ENCODE measurements at places on chromosomes 3 and 15.

DNA sequence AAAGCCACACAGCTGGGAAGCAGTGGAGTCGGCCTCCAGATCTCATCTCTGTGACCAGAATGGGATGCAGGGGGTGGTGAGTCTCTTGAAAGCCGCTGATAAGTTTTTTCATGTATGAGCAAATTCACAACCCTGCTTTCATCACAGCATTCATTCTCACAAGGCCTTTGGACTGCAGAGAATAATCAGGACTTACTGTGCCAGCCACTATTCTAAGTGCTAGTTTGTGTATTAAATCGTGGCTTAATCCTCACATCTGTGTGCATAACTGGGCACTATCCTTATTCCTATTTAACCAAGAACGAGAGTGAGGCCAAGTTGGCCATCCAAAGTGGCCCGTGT is 64.2 kb upstream of the POLG start:
- DNase-seq: no peak

DNA sequence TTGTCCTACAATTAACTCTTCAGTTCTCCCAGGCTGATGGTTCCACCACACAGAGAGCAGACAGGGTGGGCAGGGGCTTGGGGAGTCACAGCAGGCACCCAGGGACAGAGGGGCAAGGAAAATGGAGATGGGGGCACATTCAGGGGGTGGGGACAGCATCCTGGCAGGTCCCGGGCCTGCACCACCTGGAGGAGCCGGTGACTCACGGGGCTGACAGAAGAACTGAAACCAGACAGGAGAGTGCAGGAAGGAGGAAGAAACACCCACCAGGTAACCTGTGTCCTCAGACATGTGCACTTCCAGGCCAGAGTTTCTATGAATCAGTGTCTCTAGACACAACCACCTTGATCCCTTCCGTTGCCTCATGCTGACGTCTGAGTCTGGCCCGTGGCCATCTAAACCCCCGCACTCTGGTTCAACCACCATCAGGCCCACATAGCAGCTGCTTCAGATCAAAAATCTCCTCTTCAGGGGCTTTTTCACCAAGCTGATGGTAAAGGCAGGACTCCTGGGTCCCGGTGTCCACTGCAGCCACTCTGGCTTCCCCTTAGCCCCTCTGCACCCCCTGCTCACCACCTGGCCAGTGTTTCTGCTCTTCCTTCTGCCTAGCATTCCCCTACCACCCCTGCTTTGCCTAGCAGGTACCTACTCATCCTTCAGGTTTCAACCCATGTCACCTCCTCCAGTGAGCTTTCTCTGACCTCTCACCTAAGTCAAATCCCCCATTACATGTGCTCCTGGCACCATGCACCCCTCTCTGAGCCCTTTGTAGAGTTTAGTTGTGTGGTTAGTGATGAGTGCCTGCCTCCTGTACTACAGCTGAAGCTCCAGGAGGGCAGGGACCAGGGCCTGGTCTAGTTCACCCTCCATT is 16.5 kb upstream of the CYP11A1 start:
- no peak for DNase-seq

- peak; percentile 2 for DNase-seq
These were observed 950 bp upstream of the CNTN4 start for GRCh38 chr3:2097641-2098191.

DNA sequence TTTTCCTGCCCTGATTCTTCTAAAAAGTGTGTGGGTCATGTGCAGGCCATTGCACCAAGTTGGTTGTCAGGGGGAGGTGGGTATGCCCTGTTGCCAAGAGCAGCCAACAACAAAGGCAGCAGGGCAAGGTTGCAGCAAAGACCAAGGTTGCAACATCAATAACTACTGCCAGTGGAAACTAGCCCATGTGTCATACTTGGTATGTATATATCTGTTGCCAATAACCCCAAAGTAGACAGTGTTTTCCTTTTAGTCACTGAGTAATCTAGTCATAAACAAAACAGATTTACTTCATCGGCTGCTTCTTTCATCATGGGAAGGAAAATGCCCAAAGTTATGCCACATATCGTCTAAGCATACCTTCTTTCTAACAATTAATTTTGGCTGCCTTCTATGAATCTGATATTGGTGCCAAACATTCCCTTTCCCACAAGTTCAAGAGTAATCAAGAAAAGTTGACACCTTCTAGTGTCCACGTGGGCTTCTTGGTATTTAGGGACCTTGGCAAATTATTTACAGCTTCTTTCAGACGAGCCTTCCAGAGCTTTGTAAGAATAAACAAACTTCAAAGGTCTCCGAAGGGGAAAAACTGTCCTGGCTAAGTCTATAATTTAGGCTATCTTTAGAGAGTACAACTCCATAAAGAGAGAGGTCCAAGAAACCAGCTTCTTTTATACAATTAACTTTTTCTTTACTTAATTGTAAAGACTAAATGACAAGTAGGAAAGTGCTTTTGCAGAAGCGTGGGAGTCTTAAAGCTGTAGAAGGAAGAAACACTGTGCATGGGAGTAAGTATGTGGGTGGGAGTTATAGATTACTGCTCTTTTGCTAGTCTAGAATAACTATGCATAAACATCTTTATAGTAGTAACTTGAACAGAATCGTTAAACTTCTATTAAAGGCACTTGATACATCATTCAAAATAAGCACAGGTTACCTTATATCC is 10.0 kb upstream of the MBNL1 start:
- DNase-seq: no peak

GRCh38 chr3:181888234-181888633 is 176.5 kb downstream of the SOX2 start:
- no peak for DNase-seq

DNA sequence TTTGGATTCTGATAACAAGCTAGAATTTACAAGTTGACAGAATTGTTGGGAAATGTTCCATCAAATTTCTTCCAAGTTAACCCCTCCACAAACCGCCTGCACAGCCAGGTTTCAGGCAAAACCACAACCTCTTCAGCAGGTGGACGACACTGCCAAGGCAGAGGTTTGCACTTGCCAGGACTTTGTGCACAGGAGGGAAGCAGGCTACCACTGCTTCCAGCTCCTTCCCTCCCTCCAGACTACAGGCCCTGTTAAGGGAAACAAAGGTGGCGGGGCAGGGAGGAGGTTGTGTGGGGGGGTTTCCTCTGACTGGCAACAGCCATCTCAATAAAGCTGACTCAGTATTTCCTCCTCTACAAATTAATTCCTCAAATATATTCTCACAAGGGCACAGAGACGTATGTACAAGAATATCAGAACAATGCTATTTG is 42.2 kb downstream of the TBC1D2B start:
- DNase-seq: no peak

DNA sequence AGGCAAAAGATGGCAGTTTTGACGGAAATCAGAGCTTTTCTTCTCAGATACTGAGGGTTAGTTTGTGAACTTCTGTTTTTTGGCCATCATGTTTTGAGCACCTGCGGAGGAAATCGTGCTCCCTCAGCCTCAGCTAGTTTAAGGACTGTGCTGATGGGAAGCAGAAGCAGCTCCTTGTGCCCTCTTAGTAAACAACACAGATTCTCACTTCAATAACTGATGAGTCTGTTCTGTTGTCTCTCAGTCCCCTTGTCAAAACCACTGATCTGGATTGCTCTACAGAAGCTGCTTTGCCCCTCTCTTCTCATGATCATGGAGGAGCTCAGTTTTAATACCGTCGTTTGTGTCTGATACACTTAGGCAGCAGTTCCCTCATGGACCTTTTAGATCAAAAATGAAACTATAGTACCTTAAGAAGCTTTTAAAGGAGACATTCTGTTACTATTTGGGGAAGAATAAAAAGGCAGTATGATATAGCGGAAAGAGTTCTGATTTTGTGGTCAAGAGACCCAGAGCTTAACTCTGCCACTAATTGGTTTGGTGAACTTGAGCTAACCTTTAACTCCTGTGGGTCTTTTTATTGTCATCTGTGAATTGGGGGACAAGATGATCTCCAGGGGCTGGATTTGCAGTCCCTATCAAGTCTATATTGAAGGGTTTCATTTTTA is 152.6 kb downstream of the BBX start:
- DNase-seq: no peak

GRCh38 chr15:96362011-96362754 is 31.7 kb downstream of the NR2F2 start:
- peak; percentile 6 for DNase-seq

DNA sequence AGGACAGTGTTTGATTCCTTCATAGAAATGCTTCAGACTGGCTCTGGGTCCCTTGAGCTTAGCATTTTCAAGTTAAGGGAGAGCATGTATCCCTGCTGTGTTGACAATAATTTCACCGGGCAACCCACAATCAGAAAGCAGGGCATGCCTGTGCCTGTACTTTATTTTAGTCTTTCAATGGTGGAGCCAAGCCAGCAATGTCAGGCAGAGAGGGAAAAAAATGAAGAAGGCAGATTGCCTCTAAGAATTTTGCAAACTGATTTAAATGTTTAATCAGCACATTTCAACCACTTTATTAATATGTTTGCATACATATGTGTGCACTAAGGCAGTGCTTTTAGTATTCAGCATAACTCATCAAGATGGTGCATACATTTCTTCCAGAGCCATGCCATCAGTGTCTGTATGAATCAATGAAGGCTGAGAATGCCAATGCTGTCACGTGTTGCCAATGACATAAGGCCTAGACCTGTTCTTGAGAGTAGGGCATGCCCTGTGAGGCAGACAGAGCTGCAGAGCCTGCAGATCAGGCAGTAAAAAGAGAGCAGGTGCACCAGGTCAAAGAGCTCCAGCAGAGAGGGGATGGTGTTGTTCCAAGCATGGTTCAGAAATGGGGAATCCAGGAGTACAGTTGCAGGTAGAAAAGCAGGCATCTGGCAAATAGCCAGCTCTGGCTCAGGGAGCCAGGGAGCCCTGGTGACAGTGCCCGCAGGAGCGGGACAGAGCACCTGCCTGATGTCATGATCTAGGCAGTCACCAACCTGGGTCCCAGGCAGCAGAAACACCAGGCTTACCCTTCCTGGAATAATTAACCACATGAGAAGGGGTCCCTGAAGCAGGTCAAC is 508.5 kb downstream of the GABRG3 start:
- DNase-seq: no peak

DNA sequence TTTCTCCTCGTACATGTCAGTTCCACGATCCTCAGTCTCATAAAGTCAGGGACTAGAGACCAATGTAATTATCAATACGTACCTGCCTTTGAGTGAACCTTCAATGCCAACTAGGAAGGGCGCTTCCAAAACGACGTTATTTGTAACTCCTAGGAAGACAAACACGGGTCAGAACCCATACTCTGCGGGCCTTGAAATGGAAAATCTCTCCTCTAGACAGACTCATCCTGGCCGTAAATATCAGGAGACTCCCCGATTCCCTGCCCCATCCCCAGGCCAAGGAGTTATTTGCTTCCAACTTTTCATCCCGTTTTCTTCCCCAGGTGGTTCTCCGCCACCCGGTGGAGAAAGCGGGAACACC is 578 bp downstream of the OIP5 start:
- DNase-seq: no peak

- no peak for DNase-seq
These were observed 4.7 kb downstream of the RNF111 start for GRCh38 chr15:58992181-58992580.

GRCh38 chr3:38986901-38987300 is 64.8 kb downstream of the SCN11A start:
- no peak for DNase-seq

DNA sequence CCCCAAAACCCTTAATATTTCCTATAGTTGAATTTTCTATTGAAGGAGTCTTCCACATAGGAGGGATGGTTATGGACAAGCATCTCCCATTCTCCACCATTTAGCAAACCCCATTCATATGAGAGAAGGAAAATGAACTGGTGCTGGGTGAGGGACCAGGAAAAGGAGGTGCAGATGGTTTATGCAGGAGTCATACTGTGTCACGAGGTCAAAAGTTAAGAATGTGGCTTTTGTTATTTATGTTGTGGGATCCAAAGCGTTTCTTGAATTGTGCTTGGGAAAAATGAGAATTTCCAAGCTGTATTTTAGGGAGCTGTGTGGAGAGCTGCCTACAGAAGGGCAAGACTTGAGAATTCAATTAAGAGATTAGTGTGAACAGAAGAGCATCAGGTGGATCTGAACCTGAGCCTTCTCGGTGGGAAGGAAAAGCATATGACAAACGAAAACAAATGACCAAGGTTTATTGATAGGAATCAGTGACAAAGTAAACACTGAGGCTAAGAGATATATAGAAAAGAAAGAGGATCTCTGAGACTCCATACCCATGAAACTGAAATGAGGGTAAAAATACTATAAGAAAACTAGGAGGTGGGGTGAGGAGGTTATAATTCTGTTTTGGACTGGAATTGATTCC is 473.3 kb upstream of the NR2F2 start:
- no peak for DNase-seq

GRCh38 chr3:73765878-73766545 is 141.3 kb upstream of the PDZRN3 start:
- no peak for DNase-seq

- DNase-seq: no peak
These were observed 193.4 kb downstream of the ZNF621 start for GRCh38 chr3:40718209-40718608.

- peak; percentile 3 for DNase-seq
These were observed 85.3 kb upstream of the RORA start for GRCh38 chr15:61314427-61314826.

GRCh38 chr3:171108066-171108465 is 81.5 kb upstream of the SLC2A2 start:
- no peak for DNase-seq

Measured in ELF-1 (cell line).